Diencephalon (tissue), 1 donor: ENCODE measurements at places on chromosomes 7 and 10. TPM values are rescaled to one million over a fixed set of nuclear protein-coding genes. Genes with fewer than 3 reads are reported as not detected.

Gene KIFBP
- 48.0 TPM for total RNA-seq

Gene PLEKHS1
- not detected for total RNA-seq

Gene CYP26C1
- 0.23 TPM for total RNA-seq

Gene P4HA1
- total RNA-seq: 46.4 TPM

Gene SYCE1
- 1.2 TPM for total RNA-seq

Gene KLF14
- total RNA-seq: 0.23 TPM

Gene FAM13C
- 44.3 TPM for total RNA-seq

Gene SNCG
- total RNA-seq: 29.1 TPM

Gene FAM25G
- not detected for total RNA-seq

Gene JCAD
- total RNA-seq: 27.7 TPM

Gene PFKFB3
- 21.0 TPM for total RNA-seq

Gene CYP3A5
- total RNA-seq: not detected

Gene EBLN1
- not detected for total RNA-seq

Gene PTPN12
- total RNA-seq: 89.5 TPM

Gene OR2A7
- 0.69 TPM for total RNA-seq

Gene ANKMY2
- total RNA-seq: 65.5 TPM

Gene RSPH10B2
- total RNA-seq: 6.0 TPM
